ENCODE measurements at places on chromosomes 6 and 20.
A peak's percentile ranks its signal among the peaks of the same experiment; 100 is the strongest.

GRCh38 chr6:22530506-22530905, 38.9 kb upstream of the HDGFL1 start:
- DNase-seq, result no peak

DNA sequence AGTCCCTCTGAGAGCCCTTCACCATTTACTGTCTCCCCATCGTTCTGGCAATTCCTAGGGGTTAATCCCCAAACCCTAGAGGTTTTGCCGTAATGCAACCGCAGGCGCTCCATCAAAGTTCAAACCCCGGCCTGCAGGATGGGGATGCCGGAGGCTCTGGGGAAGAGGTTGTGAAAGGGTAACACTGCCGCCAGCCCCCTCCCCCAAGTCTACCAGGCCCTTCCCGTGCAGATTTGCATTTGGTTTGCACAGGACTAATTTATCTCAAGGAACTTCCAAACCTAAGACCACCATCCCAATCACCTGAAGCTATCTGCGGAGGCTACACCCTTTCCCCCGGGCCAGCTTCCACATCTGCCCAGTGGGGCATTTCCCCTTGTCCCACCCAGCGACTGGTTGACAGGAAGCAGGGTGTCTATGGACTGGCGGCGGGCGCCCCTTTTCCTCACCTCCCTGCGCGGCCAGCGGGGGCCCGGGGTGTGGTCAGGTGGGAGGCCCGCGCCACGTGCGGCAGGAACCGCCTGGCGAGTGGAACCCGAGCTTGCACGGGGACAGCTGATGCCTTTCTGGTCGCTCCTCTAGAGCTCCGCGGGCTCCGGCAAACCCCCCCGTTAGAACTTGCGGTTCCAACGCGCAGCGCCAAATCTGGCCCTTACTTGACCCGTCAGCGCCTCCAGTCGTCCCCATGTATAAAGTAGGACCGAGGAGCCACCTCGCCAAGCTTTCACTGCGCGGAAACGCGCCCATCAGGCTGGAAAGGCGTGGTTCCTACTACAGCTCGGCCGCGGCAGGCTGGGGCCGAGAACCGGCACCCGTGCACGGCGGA, 9.4 kb upstream of the SLC4A11 start:
- peak; percentile 16 for DNase-seq

- no peak for DNase-seq
Observed at GRCh38 chr6:62763125-62763912, 447.9 kb upstream of the FKBP1C start.

DNA sequence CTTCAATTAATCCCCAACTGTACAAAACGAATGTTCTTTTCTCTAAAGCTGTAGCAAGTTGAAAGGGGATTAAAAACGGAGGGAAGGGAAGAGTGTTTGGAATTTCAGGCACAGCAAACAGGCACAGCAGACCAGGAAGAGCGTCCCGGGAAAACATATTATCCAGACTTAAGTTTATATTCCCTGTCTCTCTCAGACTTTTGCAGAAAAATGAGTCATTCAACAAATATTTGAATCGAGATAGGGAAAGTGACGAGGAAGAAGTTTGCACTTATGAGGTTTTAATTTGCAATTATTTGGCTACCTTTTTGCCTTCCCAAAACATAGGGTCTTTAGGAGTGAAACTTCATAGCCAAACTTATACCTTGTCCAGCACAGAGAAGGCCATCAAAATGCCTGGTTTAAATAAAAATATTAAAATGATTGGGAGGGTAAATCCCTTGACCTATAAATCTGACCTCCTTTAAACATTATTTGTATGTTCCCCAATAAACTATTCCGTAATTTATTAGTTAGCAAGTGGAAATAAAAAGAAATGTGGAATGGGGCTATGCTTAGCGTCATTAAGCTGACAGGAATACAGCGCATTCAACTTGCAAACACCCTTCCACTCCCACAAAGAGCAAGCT, 16.0 kb downstream of the HFE start:
- DNase-seq, result no peak

- peak; percentile 3 for DNase-seq
Observed at GRCh38 chr6:131116755-131117360, 18.4 kb upstream of the AKAP7 start.

GRCh38 chr6:24874128-24874527, 61.6 kb downstream of the RIPOR2 start:
- DNase-seq, result no peak

DNA sequence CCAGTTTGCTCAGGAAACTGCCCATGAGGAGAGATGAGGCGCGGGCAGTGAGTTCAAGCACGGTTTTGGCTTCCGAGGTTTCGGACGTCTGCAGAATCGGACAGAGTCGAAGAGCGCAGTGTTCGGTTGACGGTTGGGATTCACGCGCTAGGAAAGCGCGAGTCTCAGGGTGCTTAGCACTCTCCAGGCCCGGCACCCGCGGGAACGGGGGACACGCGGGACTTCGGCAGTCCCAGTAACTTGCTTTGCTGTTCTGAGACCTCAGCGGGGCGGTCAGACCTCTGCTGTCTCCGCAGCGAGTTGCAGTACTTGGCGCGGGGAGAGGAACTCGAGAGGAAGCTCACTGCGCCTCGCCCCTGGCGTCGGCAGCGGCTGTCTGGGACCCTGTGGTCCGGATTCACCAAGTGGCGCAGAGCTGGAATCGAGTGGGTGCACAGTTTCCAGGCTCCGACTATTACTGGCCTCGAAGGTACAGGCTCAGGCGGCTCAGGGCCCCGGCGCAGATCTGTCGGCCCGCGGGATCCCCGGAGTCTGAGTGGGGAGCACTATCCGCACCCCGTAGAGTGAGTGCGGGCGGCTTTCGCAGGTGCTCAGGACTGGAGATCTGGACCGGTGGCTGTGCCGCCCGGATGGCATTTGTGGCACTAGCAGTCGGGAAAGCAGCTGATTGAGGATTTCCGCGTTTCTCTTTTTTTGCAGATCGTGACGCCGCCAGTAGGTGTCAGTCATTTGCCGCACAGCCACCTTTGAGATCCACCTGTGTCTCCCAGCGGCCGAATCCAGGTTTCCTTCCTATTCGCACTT, at the start of gene POM121L2:
Gene POM121L2, minus strand, starts transcription at position 128 of the 804 bp plus-strand sequence. Its CDS starts 103 bp downstream, at position 25.
- peak; percentile 70 for DNase-seq
